ENCODE measurements at places on chromosomes 6 and 20.
A peak's percentile ranks its signal among the peaks of the same experiment; 100 is the strongest.

GRCh38 chr20:62209850-62210495 lies 10.1 kb downstream of the HRH3 start:
- no peak for DNase-seq

- DNase-seq: peak; percentile 11
Observed at GRCh38 chr6:107443608-107444267, 15.6 kb downstream of the PDSS2 start.

- peak; percentile 76 for DNase-seq
Observed at GRCh38 chr6:144314003-144314485, 28.9 kb downstream of the UTRN start.

GRCh38 chr6:157996918-157997702 lies 15.4 kb downstream of the SYNJ2 start:
- DNase-seq: no peak

- peak; percentile 51 for DNase-seq
Observed at GRCh38 chr20:51195419-51195901, 172.6 kb upstream of the KCNG1 start.

DNA sequence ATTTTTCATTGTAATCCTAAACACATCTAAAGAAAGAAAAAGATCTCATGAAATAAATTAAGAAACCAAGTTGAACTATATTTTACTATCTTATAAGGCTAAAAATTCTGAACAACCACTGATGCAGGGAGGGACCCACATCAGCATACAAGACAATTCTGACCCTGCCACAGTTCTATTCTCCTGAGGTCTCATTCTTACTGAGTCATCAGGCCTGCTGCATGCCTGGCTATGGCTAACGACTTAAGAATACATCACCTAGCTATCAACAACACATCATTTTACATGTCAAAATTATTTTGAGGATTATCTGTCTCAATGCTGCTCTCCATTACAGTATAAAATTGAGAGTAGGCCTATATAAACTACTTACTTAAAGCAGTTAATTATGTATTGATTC lies 52.9 kb downstream of the FBXL4 start:
- peak; percentile 48 for DNase-seq

DNA sequence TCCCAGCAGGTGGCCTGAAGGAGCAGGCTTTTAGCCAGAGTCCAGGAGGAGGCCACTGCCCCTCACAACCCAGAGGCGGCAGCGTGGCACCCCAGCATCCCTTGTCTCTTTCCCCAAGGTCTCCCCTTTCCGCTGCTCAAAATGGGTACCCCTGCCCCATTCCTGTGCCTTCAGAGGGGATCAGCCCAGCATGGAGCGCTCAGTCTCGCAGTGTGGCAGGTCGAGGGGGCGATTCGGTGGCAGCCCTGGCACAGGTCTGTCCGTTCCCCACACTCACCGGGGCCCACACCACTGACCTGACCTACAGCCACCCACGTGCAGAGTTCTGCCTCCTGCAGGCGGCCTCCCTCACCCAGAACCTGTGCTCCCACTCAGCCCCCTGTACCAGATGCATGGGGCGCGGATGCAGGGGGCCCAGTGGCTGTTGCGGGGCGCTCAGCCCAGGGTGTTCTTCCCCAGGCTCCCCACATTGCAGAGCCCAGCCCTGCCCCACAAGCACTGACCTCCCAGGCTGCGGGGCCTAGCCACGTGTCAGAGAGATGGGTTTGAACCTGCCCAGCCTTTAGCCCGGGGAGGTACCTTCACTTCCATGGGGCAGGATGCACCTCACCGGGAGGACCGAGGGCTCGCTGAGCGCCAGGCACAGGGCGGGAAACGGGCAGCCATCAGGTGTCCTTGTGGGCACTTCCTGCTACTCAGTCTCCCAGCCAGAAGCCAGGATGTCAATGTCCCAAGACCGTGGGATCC lies 41.8 kb downstream of the DSTN start:
- no peak for DNase-seq

- DNase-seq: no peak
Observed at GRCh38 chr6:665403-666267, 8.7 kb upstream of the HUS1B start.

- DNase-seq: no peak
Observed at GRCh38 chr20:44222633-44223368, 12.2 kb upstream of the OSER1 start.

DNA sequence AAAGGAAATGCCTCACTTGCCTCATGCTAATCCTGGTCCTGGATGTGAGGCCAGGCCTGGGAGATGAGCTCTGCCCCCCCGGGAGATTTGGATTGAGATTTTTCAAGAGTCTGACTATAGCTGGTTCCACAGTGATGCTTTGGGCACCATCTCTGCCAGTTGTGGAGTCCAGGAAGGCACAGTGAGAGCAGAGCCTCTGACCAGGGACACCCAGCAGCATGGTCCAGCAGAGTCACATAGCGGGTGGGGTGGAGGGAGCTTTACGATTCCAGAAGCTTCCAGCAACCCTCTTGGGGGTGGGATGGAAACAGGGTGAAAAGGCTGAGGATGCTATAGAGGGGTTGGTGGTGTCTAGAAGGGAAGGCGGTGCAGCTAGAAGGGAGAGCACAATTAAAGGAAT lies 8.7 kb downstream of the SLC32A1 start:
- no peak for DNase-seq

GRCh38 chr6:40587240-40588069 lies at the start of gene LRFN2:
TSS of gene LRFN2 (minus strand) at chr6:40587364.
- DNase-seq: peak; percentile 45

GRCh38 chr6:3596766-3597165 lies 139.9 kb upstream of the SLC22A23 start:
- DNase-seq: no peak

DNA sequence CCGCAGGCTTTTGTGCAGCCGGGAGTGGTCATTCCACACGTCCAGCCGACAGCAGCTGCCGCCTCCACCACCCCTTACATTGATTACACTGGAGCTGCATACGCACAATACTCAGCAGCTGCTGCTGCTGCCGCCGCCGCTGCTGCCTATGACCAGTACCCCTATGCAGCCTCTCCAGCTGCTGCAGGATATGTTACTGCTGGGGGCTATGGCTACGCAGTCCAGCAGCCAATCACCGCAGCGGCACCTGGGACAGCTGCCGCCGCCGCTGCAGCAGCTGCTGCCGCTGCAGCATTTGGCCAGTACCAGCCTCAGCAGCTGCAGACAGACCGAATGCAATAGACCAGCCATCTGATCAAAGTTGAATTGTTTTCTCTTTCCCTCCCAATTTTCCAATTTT lies 10.6 kb downstream of the RBM24 start:
- no peak for DNase-seq

DNA sequence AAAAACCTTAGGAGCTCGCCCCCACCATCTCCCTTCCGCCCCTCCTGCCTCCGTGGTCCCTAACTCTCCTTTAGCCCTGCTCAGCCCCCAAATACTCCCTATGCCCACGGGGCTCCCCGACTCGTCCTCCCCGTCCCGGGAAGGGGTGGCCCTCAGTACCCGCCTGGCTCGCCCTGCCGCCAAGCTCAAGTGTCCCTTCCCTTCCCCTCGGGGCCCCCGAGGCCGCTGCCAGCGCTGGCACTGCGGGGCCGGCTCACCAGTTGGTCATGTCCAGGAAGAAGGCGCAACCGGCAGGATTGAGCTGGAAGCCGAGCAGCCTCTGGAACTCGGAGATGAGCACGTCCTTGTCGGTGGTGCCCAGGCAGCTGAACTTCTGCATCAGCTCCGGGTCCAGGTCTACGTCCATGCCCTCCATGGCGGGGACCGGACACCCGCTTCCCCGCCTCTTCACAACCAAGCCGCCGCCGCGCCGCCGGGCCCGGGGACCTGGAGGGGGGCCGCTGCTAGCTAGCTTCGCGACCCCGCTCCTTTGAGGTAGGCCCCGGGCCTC lies 303 bp downstream of the ILRUN start:
- DNase-seq: no peak

- peak; percentile 8 for DNase-seq
Observed at GRCh38 chr6:41497994-41498393, 48.2 kb upstream of the FOXP4 start.

DNA sequence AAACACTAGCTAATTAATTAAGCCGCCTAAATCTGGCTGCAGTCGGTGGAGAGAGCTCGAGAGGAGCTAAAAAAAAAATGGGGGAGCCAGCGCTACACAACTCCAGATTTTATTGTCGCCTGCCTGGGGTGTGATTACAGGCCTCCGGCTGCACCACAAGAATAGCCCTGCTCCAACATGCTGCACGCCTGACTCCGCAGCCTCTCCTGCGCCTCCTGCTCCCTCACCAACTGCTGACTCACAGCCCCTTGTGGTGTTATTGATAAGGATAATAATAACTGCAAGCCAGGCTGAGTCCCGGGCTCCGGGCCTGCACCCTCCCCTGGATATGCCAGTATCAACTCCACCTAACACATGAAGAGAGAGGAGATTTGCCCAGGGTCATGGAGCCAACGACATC lies 16.8 kb downstream of the SIRPA start:
- DNase-seq: peak; percentile 47

GRCh38 chr6:153301602-153302001 lies 170.5 kb upstream of the RGS17 start:
- DNase-seq: no peak

DNA sequence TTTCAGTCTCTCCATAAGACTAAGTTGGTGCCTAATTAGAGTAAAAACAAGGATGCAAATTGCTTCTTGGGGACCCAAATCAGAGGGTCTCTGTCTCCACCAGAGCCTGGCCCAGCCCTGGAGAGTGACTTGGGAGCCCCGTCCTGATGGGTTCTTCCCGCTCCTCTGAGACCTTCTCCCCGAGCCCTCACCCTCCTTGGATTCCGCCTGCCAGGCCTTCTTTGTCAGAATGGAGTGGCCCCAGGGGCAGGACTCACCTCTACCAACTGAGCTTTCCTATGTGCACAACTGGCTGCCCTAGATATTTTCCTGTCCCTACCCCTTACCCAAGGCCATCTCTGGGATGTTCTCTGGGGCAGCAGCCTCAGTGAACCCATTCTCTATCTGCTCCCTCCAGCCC lies 9.7 kb downstream of the SYNDIG1 start:
- no peak for DNase-seq

DNA sequence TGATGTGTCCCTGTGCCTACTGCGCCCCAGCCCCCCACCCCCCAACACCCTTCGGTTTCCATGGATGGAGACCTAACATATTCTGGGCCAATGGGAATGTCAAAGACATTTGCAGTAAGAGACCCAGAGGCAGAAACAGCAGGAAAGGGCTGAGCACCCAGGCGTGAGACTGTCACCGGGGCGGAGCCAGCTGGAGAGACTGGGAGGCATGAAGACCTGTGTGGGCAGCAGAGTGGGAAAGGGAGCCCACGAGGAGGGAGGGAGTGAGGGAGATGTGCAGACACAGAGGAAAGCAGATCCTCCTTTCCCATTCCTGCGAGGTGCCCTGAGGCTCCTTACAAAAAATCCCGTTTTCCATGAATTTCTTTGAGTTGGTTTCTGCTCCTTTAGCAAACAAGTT lies 150.2 kb downstream of the FOXC1 start:
- DNase-seq: no peak

DNA sequence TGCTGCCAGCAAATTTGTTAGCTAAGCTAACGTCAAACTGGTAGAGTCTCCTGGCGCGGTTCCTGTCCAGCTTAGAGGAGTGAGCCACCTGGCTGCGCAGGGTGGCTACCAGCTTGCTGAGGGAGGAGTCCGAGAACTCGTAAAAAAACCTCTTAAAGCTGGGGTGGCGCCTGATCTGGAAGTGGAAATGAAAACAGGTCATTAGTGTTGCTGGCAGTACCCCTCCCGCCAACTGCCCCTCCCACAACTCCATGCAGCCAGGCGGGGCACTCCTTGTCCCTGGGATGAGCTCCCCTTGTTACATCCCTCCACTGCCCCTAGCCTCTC lies 17.3 kb downstream of the BNIP5 start:
- DNase-seq: no peak

GRCh38 chr20:40333591-40333990 lies 355.4 kb downstream of the MAFB start:
- no peak for DNase-seq

- DNase-seq: no peak
Observed at GRCh38 chr6:98579079-98579478, 255.3 kb upstream of the POU3F2 start.

GRCh38 chr20:32538526-32538939 lies 46.6 kb downstream of the NOL4L start:
- peak; percentile 10 for DNase-seq

DNA sequence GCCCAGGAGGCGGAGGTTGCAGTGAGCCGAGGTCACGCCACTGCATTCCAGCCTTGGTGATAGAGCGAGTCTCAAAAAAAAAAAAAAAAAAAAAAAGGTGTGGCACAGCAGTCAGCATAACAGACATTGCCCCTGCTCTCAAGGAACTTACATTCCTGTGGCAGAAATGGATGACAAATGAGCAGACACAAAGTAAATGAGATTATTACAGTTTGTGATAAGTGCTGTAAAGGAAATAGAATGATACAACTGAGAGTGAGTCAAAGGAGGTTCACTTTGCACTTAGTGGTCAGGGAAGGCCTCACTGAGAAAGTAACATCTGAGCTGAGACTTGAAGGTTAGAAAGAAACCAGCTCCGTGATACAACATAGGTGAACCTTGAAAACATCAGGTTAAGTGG lies 36.4 kb downstream of the CEP250 start:
- DNase-seq: peak; percentile 35

DNA sequence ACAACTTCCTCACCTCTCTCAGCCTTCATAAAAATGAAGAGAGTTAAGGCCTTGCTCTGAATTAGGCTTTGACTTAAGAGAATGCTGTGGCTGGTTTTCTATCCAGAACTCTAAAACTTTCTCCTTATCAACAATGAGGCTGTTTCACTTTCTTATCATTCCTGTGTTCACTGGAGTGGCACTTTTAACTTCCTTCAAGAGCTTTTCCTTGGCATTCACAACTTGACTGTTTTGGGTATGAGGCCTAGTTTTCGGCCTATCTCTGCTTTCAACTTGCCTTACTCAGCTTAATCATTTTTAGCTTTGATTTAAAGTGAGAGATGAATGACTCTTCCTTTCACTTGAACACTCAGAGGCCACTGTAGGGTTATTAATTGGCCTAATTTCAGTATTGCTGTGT lies 4.3 kb upstream of the LOC128125822 start:
- DNase-seq: no peak

GRCh38 chr6:4592026-4592425 lies 184.2 kb upstream of the CDYL start:
- no peak for DNase-seq

DNA sequence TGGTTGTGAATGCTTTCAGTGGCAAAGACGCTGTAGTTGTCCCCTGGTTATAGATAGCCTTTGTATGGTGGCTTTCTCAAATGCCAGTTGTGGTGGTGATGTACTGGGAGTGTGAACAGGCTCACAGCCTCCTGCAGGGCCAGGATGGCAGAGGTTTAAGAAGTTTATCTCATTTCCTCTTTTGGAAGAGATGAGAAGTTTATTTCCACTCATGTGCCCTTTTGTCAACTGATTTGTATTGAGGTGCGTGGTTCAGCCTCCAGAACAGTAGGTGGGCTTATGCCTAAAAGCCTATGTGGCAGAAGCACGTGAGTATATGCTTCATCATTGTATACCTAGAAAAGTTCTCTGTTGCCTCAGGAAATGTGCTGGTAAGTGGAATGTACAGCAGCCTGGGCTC lies 13.7 kb upstream of the ZFP57 start:
- no peak for DNase-seq

All from brain microvascular endothelial cell (primary cell).